ENCODE measurements at places on chromosomes 7 and 10.

- no peak for DNase-seq
These were observed 71.3 kb downstream of the KCND2 start for GRCh38 chr7:120344276-120344675.

DNA sequence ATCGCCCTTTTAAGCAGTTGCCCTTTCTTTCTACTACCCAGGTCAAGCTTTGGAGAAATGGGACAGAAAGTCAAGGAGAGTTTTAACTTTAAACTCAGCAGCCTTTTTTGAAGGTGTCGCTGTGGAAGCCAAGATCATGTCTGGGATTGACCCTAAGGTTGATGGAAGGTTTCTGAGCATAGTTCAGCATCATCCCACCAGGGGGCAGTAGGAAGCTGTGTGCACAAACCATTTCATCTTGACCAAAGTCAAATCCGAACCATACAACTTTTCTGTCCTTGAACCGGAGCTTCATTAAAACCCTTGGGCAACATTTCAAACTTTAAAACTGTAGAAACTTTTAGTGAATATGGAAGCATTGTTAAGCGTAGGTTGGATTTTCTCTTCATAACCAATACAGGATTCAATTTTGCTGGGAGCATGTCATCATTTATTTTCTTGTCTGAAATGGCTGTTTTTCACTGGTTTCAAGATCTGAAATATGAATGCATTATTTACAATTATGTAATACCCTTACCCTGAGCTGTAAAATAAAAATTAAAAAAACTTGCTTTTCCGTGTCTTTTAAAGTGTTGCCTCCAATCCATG, 214.4 kb upstream of the KIAA1217 start:
- peak; percentile 47 for DNase-seq

DNA sequence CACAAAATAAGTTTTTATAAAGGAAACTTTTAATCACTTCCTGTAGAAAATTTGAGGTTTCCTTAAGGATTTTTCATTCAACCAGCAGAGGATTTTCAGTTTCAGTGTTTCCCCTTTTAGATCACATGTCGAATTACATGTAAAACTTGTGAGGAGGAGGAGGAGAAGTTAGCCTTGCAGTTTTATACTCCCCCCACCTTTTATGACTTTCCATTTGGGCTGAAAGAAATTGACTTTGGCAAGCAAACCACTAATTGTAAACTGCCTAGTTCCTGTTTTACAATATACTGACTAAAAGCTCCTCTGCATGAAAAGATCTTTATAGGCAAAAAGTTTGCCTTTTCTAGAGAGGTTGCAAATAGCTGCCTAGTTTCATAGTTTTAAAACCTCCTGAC, 3.0 kb downstream of the BAMBI start:
- DNase-seq = no peak

DNA sequence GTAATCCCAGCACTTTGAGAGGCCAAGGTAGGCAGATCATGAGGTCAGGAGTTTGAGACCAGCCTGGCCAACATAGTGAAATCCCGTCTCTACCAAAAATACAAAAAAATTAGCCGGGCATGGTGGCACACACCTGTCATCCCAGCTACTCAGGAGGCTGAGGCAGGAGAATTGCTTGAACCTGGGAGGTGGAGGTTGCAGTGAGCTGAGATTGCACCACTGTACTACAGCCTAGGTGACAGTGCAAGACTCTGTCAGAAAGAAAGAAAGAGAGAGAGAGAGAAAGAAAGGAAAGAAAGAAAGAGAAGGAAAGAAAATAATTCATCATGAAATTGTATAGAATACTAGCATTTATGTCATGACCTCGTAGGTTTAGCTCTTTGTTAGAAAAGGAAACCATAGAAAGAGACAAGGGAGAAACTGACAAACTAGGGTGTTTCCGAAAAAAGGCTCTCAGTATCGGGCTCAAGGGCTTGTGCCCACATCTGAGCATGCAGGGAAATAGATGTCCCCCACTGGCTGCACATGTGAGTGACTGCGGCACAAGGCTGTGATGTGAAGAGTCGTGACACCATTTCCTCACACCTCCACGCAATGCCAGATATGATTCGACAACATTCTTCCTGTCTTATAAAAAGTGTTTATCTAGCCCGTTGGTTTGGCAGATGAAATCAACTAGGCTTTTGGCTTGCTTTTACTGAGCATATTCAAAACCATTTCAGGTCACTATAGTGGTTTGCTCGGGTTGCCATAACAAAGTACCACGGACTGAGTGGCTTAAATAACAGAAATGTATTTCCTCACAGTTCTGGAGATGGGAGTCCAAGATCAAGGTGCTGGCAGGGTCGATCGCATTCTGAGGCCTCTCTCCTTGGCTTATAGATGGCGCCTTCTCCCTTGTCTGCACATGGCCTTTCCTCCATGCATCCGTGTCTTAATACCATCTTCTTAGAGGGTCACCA, 2.0 kb downstream of the SRGN start:
- DNase-seq = no peak

- no peak for DNase-seq
These were observed 96.5 kb upstream of the MACROH2A2 start for GRCh38 chr10:69955897-69956740.

GRCh38 chr7:66699998-66700397, 40.5 kb upstream of the RABGEF1 start:
- DNase-seq = no peak

- peak; percentile 84 for DNase-seq
These were observed 15.2 kb upstream of the FRMPD2 start for GRCh38 chr10:48289501-48290238.

DNA sequence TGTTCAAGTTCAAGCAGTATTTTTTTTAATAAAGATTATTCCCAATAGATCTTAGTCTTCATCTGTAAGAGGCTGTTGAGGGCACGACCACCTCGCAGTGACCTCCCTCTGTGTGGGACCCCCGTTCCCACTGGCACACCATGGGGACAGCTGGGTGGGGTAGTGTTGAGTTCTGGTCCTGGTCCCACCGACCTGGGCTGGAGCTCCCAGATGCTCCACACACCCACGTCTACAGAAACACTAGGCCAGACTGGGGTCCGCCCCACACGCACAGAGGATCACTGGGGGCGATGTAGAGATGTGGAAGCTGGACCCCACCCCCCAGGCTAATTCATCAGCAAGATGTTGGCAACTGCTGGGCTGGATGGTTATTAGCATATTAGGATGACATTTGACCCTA, 623.6 kb downstream of the PTPRN2 start:
- DNase-seq = no peak

DNA sequence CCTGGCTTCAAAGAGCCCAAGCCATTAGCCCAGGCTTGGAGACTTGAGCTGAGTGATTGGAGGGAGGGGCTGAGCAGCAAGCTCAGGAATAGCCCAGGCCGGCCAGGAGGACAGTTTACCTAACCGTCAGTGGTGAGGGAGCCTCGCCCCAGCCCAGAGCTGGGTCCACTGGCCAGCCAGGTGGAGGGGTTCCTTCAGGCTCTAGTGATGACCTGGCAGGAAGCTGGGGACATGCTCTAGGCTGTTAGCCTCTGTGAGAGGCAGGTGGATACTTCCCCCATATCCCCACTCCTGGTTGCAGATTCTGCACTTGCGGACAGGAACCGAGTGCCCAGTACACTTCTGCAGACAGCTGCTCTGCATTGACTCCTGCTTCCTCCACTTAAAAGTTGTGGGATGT, 61.2 kb upstream of the ANTXRL start:
- DNase-seq = no peak

- DNase-seq = no peak
These were observed 202.7 kb downstream of the DIP2C start for GRCh38 chr10:486666-487322.

DNA sequence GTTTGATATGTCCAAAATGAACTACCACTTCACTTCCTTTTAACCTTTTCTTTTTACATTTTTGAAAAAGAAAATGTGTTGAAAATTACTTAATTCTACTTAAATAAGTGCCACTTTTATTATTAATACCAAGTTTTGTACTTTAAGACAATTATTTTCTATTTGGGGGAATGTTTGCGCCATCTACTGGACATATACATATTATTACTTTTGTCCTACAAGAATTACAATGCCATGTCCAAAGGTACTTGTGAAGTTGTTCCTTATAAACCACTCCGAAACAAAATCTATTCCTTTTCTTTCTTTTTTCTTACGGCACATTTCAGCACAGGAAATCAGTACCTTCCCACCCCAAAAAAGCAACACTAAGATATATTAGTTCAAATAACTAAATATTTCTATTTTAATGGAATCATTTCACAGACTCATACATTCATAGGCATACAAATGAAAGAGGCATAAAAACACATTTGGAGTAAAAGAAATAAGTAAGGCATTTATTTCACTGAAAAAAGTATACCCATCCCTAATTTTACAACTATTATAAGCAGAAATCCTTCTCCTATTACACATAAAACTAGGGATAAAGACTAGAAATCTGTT, 169.9 kb downstream of the RNF133 start:
- no peak for DNase-seq

DNA sequence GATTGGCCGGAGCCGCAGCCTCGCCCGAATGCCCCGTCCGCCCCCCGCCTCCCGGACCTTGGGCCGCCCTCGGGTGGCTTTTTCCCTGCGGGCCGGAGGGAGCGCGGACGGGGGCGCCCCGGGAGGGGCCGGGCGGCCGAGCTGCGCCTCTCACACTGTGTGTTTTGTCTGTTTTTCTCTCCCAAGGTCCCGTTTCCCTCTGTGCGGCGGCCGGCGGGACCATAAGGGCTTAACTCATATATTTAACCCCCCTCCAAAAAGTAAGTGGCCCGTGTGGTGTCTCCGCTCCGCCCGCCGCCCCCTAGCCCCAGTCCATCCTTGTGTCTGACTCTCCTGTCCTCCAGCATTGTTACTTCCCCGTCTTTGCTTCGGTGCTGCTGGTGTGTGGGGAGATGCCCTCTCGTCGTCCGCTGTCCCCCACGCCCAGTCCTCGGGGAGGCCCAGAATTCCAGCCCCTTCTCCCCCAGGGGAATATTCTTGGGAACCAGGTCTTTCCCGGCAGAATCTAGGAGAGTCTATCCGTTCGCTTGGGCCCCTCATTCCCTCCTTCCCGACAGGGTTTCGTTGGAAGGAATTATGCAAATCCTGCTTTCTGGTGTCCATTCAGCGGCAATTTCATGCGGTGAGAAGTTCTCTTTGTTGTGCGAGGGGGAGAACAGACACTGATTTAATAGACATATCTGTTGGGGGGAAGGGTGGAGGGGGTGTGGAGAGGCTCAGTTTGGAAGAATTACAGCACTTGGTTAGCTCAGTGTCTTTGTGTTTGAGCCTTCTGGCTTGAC, 1.3 kb downstream of the LCOR start:
- peak; percentile 65 for DNase-seq

DNA sequence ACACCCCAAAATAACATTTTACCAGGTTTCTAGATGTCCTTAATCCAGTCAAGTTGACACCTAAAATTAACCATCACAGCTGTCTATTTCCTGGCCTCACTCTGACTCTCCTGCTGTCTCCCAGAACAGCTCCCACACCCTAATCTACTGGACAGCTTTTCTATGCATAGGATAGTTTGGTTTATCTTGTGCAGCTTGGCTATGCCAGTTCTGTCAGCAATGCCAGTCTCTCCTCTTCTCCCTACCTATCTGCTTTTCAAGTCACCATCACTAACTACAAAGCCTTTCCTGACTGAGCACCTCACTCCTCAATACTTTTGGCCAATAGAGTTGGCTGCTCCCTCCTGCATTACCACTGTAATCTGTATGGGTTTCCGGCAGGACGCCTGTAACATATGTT, 5.0 kb downstream of the NCOA4 start:
- peak; percentile 33 for DNase-seq

DNA sequence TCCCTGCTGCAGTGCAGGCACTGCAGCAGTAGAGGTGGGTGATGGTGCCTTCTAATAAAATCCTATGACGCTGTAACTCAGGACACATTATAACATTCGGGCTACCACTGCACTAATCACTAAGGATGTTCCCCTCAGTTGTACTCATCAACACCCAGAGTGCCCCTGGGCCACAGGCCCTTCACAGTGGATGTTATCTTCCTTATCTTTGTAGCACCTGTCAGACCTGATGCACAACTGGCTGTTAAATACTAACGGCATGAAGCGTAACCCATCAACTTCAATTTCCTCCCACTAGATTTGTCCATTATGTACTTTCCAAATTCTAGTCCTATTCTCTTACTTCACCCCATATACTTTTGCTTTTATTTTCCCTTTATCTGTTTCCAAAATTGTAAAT, 66.3 kb downstream of the PARD3 start:
- no peak for DNase-seq

DNA sequence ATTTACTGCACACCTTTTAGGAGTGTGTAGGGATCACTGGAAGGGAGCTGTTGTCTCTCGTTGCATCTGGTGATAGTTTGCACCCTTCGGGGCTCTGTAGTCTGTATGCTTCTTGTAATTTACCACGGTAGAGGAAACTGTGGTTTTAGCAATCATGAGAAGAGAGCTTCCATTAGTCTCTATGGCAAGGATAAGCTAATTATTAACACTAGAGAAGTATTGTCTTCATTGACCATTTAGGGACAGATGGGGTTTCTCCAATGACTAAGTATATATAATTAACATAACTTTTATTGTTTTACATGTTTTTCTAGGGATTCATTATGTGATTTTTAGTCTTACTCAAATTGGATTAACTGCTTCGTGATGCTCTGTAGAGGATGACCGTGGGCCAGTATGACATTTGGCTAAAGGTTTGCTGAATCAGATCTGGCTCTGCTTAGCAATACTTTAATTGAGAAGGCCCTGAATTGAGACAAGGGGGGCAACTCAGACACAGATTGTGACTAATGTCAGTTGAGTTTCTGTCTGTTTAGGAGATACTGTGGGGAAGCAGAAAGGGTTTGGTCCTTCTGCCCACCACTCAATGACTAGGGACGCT, 8.7 kb downstream of the SLC18A2 start:
- DNase-seq = no peak

- DNase-seq = peak; percentile 20
These were observed 9.8 kb downstream of the CEP41 start for GRCh38 chr7:130430841-130431666.

GRCh38 chr7:87877366-87878040, 1.2 kb downstream of the DBF4 start:
- no peak for DNase-seq

DNA sequence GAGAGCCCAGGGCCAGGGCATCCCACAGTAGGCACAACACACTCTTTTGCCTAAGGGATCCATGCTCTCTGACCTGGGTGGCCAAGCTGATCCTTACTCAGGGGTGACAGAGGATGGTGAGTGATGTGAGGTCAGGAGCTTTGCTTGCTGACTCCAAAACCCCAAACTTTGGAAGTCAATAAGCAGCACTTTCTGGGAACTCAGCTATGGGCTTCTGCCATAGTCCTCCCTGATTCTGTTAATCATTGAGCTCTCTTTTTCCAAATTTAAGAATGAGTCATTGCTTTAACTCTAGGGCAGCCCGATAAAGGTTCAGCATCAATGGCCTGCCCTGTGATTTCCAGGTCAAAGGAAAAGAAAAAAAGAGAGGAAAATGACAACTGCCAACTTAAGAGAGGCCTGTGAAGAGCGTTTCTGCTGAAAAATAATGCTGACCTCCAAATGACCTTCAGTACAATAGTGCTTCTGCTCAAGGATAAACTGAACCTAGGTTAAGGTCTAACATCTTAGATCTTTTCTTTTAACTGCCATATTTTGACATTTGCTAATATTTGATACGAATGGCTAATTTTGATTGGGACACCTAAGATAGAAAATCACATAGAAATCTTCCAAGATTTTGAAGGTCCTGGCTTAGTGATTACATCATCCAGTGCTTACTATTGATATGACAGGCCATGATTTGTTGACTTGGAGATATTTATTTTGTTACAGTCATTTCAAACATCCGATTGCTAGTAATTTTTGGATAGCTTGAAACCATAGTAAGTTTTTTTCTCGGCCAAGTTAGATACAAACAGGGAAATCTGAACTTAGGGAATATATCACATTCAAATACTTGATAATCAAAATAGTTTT, 20.8 kb upstream of the RELN start:
- DNase-seq = no peak

GRCh38 chr10:110457851-110458250, 39.9 kb upstream of the DUSP5 start:
- DNase-seq = no peak
